Muscle of back (tissue), 13 donors: ENCODE measurements at places on chromosomes 11 and 22. TPM values are rescaled to one million over a fixed set of nuclear protein-coding genes. Genes with fewer than 3 reads are reported as not detected.

DNA sequence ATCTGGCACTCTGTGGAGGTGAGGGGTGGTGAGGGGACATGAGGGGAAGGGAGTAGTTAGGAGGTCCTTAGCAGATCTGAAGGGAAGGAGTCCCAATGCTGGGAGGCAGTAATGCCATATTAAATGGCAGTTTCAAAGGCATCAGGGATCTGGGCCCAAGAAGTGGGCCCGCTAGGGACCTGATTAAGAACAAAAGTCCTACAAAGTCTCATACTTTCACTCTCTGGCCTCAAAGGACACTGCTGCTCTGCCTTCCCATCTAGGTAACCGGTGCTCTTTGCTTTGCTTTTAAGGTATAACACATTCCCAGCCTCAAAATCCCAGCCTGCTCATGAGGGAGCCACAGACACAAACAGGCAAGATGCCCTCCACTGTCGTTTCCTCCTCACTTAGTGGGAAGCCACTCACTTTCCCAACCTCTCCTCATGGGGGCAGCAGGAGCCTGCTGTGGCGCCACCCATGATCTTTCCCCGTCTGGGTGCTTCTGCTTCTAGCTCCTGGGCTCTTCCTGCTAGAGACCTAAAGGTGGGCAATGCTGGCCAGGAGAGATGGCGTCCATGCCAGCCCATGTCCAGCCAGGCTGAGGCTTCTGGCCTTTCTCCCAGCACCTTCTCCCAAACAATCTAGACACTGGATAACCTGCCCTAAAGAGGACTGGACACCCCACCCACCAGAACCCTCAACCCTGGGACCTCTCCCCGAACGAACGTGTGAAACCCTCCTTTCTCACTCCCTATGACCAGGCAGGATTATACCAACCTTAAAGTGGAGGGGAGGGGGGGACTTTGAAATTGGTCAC lies 68.3 kb downstream of the PLEKHA7 start:
- DNase-seq, result peak; percentile 43

DNA sequence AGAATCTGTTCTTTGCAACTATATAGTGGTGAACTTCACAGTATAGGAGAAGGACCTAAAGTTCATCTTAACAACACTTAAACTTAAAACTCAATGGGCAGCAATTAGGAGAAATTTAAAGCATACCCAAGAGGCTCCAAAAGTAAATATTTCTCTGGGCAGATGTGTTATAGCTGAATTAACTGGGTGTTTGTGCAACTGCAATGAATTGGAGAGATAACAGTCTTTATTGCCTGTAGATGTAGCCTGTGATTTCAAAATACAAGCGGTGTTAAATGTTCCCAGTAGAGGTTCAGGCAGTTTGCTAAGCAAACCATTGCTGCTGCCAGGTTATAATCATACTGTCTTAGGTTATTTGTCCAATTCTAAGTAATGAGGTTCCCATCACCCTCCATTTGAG lies 294.1 kb upstream of the MTNR1B start:
- DNase-seq, result no peak

DNA sequence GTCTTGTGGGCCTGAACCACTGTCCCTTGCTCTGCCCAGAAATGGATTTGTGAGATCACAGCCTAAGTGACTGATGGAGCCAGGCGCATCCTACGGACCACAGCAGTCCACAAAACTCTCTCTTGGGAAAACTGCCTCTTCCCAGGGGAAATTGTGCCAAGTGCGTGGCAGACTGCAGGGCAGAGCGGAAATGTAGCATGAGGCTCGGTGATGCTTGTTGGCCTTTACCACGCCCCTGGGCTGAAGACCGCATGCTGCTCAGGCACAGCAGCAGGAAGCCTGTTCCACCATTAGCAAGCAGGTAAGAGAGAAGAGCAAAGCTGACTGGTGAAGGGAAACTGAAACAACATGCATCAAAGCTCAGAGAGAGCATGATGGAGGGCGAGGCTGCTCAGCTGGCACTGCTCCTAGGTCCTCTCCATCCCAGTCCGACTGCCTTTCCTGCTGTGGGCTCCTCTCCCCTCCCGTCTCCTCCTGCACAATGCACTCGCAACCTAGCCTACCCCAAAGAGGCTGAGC lies 26.5 kb upstream of the SCARF2 start:
- no peak for DNase-seq

DNA sequence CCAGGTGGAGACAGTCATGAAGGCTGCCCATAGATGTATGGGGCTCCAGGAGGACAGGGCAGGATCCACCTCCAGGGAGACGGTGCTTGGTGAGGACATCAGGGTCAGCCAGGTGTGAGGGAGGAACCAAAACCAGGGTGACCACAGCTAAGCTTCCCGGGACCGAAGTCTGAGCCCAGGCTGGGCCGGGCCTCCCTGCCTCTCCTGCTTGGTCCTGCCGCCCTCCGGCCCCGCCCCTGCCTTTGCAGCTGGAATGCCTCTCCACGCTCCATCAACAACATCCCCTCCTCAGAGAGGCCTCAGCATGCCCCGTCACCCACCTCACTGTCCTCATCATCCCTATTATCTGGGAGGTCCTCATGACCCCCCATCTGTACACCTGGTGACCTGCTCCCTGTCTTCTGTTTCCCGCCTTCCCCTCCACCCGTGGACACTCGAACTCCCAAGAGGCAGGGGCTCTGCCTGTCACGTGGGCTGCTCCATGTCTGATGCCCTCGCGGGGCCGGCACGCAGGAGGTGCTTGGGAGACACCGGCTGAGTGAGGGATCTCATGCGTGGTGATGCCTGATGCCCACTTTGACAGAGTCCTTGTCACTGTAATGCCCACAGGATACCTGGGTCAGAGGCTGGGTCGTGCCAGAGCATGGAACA lies 59.4 kb downstream of the RTL6 start:
- no peak for DNase-seq

GRCh38 chr22:36352803-36353507 lies 34.8 kb downstream of the MYH9 start:
- DNase-seq, result no peak

- no peak for DNase-seq
These were observed 528.1 kb downstream of the DLG2 start for GRCh38 chr11:85098996-85099395.

Gene GGT5
- polyA plus RNA-seq, result 8.1 TPM

Gene TYMP
- 5.5 TPM for polyA plus RNA-seq

Gene MS4A3
- polyA plus RNA-seq, result 1.6 TPM

Gene PLAAT4
- polyA plus RNA-seq, result 4.9 TPM

Gene C2CD2L
- polyA plus RNA-seq, result 9.4 TPM
